ENCODE measurements at places on chromosomes 7 and 10.
A peak's percentile ranks its signal among the peaks of the same experiment; 100 is the strongest.

DNA sequence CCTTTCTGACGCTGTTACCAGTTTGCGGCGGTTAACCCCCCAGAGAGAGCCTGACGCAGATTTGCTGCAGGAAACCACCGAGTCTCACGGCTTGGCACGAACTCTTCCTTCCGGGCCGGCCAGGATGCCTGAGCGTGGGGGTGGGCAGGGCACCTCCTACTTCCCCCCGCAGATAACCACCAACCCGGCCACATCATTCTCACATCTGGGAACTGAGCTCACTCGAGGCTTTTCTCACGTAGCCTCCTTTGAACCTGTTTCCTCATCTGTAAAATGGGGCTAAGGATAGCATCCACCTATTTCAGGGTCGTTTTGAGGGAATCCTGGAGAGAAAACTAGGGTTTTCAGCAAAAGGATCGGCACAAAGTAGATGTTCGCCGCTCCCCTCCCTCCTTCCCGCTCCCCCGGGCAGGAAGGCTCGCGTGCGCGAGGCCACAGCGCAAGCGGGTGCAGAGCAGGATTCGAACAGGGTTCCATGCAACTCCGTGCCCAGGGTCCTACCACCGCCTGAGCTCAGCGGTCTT lies 23.6 kb downstream of the DDIT4 start:
- DNase-seq = peak; percentile 98

GRCh38 chr7:32223721-32224120 lies 153.5 kb upstream of the PDE1C start:
- no peak for DNase-seq

DNA sequence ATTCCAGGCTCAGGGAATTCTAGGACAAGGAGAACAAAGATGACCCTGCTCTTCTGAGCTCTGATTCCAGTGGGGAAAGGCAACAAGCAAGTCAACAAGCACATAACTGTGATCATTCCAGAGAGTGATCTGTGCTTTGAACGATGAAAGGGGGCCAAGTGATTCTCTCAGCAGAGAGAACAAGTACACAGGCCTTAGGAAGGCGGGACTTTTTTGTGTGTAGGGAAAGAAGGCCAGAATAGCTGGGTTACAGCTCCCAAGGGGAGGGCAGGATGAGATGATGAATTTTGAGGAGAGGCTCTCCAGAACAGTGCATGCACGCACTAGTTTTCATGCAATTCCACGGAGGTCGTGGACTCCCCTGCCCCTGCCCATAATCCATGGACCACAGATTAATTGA lies 565.2 kb downstream of the SDK1 start:
- no peak for DNase-seq

DNA sequence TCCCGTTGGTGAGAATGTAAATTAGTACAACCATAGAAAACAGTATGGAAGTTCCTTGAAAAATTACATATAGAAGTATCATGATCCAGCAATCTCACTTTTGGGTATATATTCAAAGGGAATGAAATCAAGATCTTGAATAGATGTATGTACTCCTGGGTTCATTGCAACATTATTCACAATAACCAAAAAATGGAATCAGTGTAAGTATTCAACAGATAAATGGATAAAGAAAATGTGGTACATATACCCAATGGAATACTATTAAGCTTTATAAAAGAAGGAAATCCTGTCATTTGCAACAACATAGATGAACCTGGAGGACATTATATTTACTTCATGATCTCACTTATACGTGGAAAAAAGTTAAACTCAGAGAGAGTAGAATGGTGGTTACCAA lies 86.8 kb downstream of the TRIM24 start:
- no peak for DNase-seq

GRCh38 chr10:102610441-102610887 lies 33.8 kb upstream of the TRIM8 start:
- DNase-seq = no peak

DNA sequence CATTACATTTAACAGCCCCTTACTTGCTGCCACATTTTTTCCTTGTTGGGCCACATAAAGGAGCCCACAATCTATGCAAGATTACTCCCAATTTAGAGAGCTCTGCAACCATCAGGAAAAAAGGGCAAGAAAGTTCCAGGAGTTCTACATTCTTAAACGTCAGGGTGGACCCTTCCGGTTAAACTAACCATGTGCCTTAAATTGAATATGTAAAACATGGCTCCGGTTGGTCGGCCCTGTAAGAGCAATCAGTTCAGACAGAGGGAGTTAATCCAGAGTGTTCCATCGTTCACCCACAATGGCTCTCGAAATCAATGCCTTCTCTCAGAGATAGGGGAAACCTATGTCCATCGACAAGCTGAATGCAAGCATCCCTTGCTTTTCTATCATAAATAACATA lies 253.7 kb upstream of the PFKP start:
- DNase-seq = no peak

DNA sequence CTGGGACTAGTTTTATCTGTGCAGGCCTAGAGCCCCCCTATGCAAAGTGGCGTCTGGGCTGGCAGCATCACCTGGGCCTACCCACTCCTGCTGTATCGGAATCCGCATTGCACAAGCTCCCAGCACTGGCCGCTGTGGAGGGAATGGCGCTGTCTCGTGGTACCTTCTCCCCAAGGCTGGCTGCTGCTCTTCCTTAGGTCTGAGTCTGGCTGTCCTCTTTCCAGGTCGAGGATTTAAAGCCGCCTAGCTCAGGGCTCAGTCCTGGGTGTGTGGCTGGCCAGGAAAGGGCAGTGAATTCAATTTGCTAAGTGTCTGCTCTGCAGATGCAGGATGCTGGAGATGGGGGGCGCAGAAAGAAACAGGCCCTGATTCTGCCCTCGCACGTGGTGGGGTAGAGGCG lies 44.7 kb downstream of the MGMT start:
- no peak for DNase-seq

- DNase-seq = no peak
Observed at GRCh38 chr10:111030042-111030750, 46.6 kb upstream of the ADRA2A start.

- no peak for DNase-seq
Observed at GRCh38 chr10:111127081-111127848, 50.4 kb downstream of the ADRA2A start.

DNA sequence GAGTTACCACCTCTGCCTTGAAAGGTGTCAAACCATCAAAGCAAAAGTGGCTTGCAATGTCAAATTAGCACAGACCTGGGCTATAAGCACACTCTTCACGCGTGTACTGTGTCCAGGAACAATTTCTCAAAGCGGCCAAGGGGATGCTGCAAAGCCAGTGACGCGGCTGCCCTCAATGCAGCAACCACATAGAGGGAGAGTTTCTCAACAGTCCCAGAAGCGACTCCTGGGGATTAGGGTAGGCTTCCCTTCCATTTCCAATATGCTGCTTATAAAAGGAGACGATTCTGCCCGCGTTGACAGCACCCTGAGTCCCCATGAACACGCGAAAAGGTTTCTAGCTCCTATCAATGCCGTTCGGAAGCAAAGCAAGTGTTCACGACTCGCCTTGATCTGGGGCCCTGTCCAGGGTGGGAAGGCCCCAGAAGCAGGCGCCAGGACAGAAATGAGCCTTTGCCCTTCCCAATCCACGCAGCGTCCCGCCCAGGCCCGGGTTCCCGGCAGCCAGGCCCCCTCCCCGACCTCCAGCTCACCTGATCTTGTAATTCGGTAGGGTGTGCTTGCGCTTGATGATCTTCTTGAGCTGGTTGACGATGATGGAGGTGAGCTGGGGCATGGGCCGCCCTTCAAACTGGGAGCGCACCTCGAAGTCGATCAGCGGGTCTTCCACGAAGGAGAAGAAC lies 1.3 kb downstream of the PDZD8 start:
- DNase-seq = peak; percentile 35

DNA sequence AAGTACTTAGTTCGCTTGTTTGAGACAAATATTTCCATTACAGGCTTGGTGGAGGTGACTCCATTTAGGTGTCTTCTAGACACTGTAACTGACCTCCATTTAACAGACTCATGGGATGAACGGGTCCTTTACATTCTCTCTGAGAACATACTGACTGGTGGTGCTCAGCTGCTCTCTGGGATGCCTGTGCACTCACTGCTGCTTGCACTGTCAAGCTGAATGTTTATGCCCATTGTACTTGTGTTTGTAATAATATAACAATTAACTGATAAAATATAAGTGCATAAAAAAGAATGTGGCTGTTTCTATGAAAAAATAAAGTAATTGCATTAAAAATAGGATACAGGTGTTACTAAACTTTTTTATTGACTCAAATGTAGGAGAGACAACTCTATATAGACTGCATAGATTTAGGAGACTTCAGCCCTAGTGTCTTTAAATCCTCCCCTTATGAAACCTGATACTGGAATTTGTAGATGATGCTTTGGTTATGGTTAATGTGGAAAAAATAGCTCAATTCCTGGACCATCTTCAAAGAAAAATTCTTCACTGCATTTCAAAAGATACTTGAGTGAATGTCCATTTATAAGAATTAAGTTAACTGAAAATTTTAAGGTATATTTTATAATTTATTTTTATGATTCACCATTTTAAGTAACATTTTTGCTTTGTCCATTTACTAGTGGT lies 85.4 kb downstream of the CDK14 start:
- no peak for DNase-seq

DNA sequence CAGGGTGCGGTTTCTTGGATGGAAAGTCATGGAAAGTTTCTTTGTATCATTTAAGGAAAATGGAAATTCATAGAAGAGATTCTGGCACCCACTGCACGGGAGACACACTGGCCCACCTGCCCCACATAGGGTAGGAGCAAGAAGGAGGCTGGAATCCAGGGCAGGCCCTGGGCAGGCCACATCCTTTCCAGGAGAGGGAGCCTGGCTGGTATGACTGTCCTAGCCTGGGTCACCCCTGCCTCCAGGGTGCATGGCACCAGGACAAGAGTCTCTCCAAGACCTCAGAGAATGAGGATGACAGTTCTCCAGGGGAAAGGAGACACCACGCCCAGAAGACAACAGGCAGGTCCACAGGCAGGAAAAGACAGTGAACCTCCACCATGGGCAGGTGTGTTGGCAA lies 297.2 kb downstream of the TCERG1L start:
- DNase-seq = no peak

DNA sequence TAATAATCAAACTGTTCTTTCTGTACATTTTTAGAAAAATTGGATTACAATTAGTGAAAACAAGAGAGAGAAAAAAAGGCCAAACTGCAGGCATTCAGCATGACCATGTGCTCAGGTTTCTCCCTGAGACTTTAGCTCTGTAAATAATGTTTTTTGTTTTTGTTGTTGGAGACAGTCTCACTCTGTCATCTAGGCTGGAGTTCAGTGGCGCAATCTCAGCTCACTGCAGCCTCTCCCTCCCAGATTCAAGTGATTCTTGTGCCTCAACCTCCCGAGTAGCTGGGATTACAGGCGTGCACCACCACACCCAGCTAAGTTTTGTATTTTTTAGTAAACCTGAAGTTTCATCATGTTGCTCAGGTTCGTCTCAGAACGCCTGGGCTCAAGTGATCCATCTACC lies 23.0 kb downstream of the BZW2 start:
- no peak for DNase-seq

DNA sequence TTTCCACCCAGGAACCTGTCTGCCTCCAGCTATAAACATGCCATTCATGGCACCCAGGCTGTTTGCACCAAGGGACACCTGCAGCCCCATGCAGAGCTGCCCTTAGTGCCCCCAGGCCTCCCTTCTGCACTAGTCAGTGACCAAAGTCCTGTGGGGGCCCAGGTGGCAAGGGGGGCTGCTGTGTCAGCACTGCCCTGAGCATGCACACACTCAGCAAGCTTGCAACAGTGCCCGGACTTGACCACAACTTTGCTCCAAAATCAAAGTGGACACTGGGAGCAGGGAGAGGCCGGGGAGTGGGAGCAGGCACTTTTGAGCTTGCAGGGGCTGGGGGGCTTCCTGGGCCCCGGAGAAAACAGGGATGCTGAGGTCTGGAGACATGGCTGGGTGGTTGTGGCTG lies 192.9 kb upstream of the MBL2 start:
- no peak for DNase-seq

- DNase-seq = no peak
Observed at GRCh38 chr7:10300577-10300976, 673.1 kb upstream of the PHF14 start.

- no peak for DNase-seq
Observed at GRCh38 chr7:71339924-71340323, 208.0 kb downstream of the GALNT17 start.
